ENCODE measurements at places on chromosomes 7 and 10.

GRCh38 chr7:148711191-148712102 is 12.7 kb downstream of the CUL1 start:
- no peak for DNase-seq

GRCh38 chr7:131483586-131483985 is 72.8 kb downstream of the PODXL start:
- no peak for DNase-seq

GRCh38 chr7:142847353-142847752 is 7.5 kb upstream of the EPHB6 start:
- DNase-seq, result no peak

DNA sequence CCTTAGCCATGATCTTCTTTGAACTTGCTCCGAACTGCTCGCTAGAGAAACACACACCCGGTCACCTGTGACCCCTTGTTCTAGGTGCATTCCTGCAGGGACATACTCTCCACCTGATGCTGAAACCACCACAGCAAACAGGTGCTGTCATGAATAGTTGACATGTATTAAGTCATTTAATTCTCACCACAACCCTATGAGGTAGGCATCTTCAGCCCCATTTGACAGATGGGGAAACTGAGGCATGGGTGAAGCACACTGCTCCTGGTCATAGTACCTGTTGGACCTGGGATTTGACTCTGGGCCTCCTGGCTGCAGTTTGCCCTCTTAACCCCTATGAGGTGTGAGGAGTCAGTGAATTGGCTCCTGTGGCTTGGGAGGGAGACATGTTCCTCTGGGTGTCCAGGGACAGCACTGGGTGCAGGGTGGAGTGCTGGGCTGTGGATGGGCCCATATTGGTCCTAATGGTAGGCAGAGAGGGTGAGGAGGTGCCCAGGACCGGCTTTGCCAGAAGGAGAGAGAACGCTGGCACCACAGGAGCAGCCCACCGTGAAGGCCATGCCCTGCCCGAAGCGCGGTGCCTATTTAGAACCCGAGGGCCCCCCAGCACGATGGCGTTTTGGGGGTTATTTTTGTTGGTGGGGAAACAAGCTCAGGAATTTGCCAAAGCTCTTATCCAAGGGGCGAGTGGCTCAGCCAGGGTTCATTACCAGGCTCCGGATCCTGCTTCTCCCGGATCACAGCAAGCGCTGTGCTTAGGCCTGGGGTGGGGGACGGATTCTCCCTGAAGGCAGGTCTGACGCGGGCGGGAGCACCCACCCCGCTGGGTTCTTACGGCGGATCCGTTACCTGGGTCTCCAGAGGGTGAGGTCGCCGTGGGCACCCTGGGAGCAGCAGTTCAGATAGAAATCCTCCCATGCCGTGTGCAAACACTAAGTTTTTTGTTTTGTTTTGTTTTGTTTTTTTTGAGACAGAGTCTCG is 52.3 kb downstream of the GLRX3 start:
- no peak for DNase-seq

- DNase-seq, result no peak
Observed at GRCh38 chr7:93985101-93985500, 19.1 kb downstream of the BET1 start.

- DNase-seq, result no peak
Observed at GRCh38 chr10:59623133-59624121, 86.2 kb downstream of the SLC16A9 start.

DNA sequence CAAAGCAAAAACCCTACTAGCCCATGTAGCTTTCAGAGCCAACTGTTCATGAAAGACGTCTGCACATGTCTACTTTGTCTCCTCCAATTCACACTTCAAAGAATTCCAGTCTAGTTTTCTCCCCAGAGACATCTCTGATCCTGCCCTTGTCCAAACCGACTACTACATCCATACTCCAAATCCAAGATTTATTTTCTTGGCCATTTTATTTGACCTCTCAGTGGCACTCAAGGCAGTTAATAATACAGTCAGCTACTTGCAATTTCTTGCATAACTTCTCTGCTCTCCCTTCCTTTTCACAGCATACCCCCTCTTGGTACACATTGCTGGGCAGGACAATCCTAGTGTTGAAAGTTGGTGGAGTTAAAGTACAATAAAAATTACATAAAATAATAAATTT is 170.9 kb upstream of the INHBA start:
- DNase-seq, result no peak

- no peak for DNase-seq
Observed at GRCh38 chr10:74988832-74989561, 122.5 kb upstream of the SAMD8 start.

DNA sequence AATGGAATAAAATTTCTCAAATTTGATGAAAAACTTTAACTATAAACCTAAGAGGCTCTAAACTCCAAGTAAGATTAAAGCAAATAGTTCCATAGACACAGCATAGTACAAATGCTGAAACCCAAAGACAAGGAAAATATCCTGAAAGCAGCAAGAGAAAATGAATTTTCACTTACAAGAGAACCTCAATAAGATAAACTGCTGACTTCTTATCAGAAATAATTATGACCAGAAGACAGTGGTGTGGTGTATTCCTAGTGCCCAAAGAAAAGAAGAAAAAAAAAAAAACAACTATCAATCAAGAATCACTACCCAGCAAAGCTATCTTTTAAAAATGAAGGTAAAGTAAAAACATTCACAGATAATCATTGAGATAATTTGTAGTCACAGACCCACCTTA is 106.3 kb downstream of the DYNC1I1 start:
- no peak for DNase-seq

DNA sequence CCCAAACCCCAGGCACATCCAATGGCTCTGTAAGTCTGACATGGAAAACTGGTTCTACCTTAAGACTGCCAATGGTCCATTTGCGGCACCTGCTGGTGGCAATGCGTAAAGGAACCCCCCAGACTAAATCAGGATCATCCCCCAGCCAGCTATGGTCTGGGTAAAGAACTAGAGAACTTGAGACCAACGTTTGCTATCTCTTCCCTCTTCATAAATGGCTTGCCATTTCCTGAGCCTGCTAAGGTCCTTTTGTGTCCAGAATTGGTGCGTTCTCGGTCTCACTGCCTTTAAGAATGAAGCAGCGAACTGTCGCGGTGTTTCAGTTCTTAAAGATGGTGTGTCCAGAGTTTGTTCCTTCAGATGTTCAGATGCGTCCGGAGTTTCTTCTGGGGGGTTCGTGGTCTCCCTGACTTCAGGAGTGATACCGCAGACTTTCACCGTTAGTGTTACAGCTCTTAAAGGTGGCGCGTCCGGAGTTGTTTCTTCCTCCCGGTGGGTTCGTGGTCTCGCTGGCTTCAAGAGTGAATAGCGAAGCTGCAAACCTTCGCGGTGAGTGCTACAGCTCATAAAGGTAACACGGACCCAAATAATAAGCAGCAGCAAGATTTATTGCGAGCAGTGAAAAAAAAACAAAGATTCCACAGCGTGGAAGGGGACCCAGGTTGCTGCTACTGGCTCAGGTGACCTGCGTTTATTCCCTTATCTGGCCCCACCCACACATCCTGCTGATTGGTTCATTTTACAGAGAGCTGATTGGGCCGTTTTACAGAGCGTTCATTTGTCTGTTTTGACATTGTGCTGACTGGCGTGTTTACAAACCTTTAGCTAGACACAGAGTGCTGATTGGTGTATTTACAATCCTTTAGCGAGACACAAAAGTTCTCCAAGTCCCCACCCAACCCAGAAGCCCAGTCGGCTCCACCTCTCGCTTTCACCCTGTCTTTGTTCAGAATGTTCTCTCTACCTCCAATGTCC is 95.4 kb downstream of the ELMO1 start:
- no peak for DNase-seq

GRCh38 chr10:4820804-4821401 is 5.1 kb upstream of the AKR1E2 start:
- no peak for DNase-seq

GRCh38 chr7:47952224-47952623 is 4.0 kb upstream of the PKD1L1 start:
- DNase-seq, result no peak

- DNase-seq, result no peak
Observed at GRCh38 chr10:113148071-113148825, 198.2 kb downstream of the TCF7L2 start.

- no peak for DNase-seq
Observed at GRCh38 chr7:145696071-145696470, 420.5 kb upstream of the CNTNAP2 start.

- DNase-seq, result no peak
Observed at GRCh38 chr10:7896297-7896696, 78.0 kb downstream of the TAF3 start.

DNA sequence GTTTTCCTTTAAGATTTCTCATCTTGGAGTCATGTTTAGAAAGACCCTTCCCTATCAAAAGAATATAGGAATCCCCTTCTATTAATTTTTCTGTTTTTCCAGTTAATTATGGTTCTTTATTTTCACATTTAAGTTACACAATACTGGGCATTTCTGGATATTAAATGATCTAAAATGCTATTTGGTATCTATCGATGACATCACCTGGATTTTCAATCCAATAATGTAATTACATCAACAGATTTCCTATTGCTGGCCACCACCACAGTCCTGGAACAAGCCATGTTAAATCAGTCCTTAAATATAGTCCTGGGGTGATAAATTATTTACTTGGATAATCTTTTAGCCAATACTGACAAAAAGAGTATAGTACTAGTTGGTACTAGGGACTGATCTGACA is 48.0 kb downstream of the PUS7 start:
- DNase-seq, result no peak

GRCh38 chr10:18608596-18608995 is 42.8 kb downstream of the NSUN6 start:
- no peak for DNase-seq

- DNase-seq, result no peak
Observed at GRCh38 chr7:124376111-124376510, 343.2 kb upstream of the TMEM229A start.

- no peak for DNase-seq
Observed at GRCh38 chr7:117946151-117946633, 73.0 kb upstream of the CTTNBP2 start.

DNA sequence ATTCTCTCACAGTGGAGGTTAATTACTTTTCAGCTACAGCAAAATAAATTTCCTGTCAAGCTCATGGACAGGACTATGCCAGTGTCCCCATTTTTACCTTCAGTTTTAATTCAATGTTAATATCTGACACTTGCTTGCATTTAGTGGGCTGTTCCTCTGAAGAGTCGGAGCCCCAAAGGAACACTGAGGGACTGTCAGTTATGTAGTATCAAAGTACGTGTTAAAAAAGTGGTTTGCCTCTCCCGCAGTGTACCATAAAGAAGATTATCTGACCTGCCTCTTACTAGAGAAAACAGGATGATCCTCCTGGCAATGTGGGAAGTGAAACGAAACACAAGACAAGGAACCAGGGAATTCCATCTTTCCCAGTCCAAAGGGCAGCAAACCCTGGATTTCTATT is 1010.9 kb upstream of the PHF14 start:
- no peak for DNase-seq

- DNase-seq, result no peak
Observed at GRCh38 chr10:129163531-129163930, 303.5 kb upstream of the MGMT start.

- no peak for DNase-seq
Observed at GRCh38 chr10:98030991-98031431, 590 bp upstream of the CRTAC1 start.

DNA sequence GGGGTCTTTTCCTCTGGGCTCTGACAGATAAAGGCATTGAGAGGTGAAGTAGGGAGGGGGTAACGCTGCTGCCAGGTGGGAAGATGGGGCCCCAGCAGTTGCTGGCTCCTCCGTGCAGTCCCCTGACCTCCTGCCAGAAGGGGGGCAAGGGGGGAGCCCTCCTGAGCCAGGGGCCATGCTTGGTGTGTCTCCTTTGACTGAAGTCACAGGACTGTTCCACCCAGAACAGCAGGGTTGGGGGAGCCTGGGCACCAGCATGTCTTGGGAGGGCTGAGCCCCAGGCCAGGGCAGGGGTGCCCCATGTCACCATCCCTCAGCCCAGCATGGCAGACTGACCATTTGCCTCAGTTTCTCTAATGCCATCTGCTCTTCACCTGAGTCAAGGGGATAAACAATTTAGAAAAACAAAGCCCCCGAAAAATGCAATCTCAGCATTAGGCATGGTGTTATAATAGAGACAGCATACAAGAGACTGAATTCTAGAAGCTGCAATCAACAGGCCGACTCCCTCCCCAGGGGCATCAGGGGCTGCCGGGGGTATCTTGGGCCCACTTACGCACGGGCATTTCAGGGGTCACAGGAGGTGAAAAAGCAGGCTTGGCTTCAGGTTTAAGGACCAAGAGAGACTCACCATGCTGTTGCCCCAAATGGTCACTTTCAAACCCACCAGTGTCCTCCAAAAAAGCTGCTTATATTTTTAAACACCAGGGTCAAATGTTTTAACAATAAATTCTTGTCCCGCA is 108.6 kb upstream of the GPR26 start:
- no peak for DNase-seq

DNA sequence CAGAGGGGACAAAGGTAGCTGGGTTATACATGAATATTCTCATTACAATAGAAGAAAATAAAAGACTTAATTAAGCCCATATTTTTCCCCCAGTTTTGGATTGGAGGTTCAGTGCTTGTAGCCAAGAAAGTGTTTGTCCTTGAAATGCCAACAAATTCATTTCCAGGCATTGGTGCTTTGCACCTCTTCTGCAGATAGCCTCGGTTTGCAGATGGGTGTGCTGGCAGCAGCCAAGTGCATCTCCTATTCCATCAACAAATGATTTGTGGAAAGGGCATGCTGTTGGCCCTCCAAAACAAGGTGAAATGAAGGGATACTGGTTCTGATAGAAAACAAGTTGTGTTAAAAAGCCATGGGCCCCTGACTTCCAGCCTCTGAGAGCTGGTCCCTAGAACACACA is 187.3 kb downstream of the DPY19L1 start:
- DNase-seq, result no peak

Measured in stimulated activated CD8-positive, alpha-beta memory T cell treated with anti-CD3 and anti-CD28 coated beads, Interleukin-4, amount 100 ng/mL, for 1 hour (primary cell).